ENCODE measurements at places on chromosomes 3 and 15. TPM values are rescaled to one million over a fixed set of nuclear protein-coding genes. Genes with fewer than 3 reads are reported as not detected.

Gene GUCA1C
- total RNA-seq, result not detected

Gene FHIT
- 16.9 TPM for total RNA-seq

Gene ANKRD63
- not detected for total RNA-seq

Gene XCR1
- total RNA-seq, result not detected

Gene SYNPR
- total RNA-seq, result not detected

Gene AQP9
- total RNA-seq, result not detected

Gene MOBP
- not detected for total RNA-seq

Gene CADM2
- 1.2 TPM for total RNA-seq

Gene HEG1
- total RNA-seq, result 10.1 TPM

Gene KNG1
- not detected for total RNA-seq

Gene SACM1L
- 42.0 TPM for total RNA-seq

Gene RRP9
- 5.6 TPM for total RNA-seq

Gene POLQ
- total RNA-seq, result 3.9 TPM

Gene SLC4A7
- 155 TPM for total RNA-seq

Data from Peyer's patch (tissue), 4 donors.